ENCODE measurements at places on chromosomes 5 and 9. TPM values are rescaled to one million over a fixed set of nuclear protein-coding genes. Genes with fewer than 3 reads are reported as not detected.

TRIP13 gene
- total RNA-seq: 0.39 TPM

PCA3 gene
- not detected for total RNA-seq

TNFSF8 gene
- 136 TPM for total RNA-seq

PCDHGB6 gene
- 0.13 TPM for total RNA-seq

HNRNPA0 gene
- 30.1 TPM for total RNA-seq

- peak; percentile 79 for DNase-seq
Observed at GRCh38 chr5:132369474-132370180, at the start of gene SLC22A5. Gene SLC22A5, plus strand, starts transcription at chr5:132369710. Its CDS starts 263 bp downstream, at chr5:132369973.

GRCh38 chr9:69675563-69675962 is 3.4 kb upstream of the APBA1 start:
- DNase-seq: no peak

GRCh38 chr9:20989923-20990341 is 41.5 kb downstream of the HACD4 start:
- no peak for DNase-seq

GRCh38 chr9:37037503-37038301 is 3.6 kb upstream of the PAX5 start:
- no peak for DNase-seq

DNA sequence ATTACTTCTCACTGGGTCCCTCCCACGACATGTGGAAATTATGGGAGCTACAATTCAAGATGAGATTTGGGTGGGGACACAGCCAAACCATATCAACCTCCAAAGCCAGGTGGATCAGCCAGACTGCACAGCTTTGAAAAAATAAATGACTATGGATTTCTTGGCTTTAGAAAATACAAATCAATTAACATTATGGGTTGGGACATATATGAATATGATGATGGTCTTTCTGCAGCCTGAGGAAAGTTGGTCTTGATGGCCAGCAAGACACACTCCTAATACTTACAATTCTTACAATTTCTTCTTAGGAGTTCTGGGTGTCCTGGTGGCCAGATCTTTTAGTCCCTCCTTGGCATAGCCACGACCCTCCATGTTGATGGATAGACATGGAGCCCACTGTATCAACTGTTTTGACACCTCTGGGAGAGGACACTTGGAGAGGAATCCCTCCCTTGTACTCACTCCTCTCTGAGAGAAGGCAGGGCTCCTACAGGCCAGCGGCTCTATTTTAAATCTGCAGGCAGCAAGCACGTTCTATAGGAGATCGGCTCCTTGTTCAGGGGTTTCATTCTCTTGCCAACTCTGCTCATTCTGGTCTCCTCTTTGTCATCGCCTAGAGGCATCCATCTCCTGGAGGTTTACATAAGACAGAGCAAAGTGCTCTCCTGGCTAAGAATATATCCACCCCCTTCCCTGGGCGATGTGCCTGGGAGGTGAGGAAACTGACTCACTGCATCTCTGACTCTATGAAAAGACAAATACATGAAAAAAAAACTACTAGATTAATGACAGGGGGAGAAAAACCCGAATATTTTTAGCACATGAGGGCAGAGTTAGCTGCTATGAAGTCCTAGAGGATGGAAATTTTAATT is 145.9 kb downstream of the CARTPT start:
- DNase-seq: no peak
